Activated CD4-positive, alpha-beta T cell treated with anti-CD3 and anti-CD28 coated beads, Interleukin-2, amount 50 U/mL, for 4 hours (primary cell): ENCODE measurements at places on chromosomes 16 and 17.

DNA sequence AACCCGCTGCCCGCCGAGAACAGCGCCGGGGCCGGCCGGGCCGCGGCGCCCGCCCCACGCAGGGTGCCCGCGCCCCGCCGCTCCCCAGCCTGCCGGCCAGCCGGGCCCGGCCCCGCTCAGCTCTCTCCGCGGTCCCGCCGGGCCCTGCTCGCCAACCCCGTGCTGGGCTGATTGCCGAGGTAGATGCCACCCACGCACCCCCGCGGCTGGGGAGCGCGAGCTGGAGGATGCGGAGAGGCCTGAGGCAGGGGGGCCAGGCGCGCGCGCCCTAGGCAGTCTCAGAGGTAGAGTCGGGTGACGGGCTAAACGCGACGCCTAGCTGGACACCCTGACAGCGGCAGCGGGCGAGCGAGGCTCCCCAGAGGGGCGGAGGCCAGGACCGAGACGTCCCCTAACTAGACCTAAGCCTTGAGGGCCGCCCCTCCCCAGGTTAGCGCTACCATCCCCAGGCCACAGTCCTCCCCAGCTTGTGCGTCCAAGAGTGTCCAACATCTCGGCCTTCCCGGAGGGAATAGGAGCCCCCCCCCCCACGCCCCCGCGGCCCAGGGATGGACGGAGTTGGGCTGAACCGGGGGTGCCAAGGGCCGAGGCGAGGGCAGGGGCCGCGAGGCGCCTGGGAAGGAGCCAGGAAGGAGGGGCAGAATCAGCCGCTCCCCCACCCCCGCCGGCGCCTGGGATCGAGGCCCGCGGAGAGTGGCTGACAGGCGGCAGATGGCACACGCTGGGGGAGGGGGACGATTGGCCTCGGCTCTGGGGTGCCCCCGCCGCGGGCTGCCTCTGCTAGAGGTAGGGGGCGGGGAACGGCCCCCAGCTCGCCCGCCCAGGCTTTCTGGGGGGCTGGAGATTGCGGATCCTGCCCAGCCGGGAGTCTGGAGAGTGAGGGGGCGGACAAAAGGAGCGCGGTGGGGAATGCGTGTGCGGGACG, 2.5 kb upstream of the ZNF423 start:
- peak; percentile 41 for DNase-seq

DNA sequence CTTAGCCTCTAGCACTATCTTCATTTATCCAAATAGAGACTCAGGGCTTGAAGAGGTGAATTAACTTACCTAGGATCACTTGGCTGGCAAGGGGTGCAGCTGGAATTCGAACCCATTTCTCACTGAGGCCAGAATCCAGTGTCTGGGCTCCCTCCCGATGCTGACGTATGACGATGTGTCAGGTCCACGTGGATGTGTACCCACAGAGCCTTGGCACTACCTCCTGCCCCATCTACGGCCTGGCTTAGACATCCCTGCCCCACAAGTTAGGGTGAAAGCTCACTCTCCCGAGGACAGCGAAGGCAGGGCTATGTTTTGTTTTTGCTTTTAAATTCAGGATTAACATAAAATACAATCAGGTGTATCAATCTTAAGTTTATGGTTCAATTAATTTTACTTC, 332.3 kb downstream of the CPPED1 start:
- DNase-seq = no peak

DNA sequence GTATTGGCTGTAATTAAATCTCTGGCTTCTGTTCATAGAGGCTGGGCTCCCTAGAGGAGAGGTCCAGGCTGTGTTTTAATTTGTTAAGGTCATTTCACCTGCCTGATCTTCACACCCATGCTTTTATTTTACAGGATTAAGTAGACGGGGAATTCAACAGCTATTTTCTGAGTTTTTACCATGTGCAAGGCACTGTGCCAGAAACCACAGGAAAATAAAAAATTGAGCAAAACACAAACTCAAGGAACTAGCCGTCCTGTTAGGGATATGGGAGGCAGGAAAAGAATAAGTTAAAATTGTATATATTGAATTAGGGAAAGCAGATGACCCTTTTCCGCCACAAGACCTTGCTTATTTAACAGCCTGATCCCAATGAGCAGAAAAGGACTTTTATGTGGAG, 29.1 kb downstream of the HS3ST3A1 start:
- no peak for DNase-seq

DNA sequence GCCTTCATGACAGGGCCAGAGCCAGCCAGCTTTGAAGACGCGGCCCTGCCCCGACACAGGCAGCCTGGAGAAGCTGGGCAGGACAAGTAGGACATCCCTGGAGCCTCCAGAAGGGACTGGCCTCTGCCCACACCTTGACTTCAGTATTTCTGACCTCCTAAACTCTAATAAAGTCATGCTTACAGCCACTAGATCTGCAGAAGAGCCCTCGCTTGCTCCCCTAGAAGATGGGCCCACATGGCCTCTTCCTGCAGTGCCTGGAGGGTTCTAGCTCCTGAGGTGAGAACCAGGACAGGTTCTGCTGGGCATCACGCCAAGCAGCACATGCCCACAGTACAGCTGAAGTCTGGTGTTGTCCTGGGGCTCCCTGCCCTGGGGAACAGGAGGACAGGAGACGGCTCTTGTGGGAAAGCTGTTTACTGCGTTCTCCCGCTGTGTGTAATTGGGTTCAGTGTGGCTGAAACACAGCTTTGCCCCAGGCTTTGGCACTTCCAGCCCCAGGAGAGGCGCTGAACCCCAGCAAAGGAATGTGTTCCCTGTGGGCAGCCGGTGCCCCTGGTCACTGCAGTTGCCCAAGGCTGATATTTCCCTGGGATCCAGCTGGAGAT, 2.6 kb downstream of the APRT start:
- DNase-seq = no peak

DNA sequence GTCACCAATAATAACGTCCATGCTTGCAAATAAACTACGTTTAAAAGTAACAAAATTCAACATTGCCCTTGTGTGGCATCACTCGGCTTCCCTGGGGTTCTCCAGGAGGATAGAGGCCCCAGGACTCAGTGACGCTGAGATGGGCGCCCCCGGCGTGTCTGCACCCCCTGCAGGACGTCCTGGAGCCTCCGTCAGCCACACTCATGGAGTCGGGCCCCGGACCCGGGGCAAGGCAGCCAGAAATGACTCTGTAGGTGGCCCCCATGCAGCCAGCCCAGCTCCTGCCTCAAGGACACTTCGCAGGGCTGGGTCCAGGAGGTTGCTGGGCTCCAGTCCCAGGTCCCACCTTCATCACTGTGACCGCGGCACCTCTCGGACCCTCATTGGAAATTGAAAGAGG, 16.6 kb upstream of the ACSF3 start:
- DNase-seq = no peak

GRCh38 chr17:76121932-76122430, 18.4 kb upstream of the EXOC7 start:
- no peak for DNase-seq

DNA sequence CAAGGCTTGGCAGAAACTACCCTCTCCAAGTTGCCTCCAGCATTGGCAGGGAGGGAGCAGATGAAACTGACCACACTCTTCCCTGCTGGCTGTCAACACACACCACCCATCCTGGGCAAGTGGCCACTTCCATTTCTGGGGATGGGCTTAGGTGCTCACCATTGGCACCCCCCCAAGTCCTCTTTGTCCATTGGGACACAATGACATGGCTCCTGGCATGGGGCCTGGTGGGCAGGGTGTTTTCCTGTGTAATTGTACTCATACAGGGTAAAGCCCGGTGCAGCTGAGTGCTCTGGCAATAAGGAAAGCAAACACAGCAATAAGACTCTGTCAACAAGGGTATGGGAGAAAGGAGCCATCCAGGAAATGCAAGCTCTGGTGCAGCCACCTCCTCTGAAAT, 22.6 kb downstream of the SCNN1B start:
- DNase-seq = no peak

GRCh38 chr17:55664287-55664686, 58.4 kb downstream of the TMEM100 start:
- DNase-seq = no peak

- no peak for DNase-seq
Observed at GRCh38 chr17:16972346-16972745, 428 bp upstream of the TNFRSF13B start.

GRCh38 chr16:65776639-65777183, 589.8 kb upstream of the CDH5 start:
- DNase-seq = no peak

GRCh38 chr17:17054636-17055035, 12.4 kb downstream of the MPRIP start:
- no peak for DNase-seq

DNA sequence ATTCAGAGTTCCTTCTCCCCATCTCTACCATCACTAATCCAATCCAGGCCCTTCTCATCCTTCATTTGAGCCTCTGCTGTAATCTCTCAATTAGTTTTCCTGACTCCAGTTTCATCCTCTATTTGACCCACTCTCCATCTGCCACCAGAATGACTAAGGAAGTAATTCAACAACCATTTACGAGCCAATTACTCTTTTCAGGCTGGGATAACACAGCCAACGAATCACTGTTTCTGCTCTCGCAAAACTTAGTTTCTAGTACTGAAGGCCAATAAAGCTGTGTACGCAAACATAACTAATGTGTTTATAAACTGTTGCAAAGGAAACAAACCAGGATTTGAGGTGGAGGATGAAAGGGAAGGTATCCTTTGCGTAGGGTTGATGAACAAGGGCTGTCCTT, 53.7 kb downstream of the MAP2K6 start:
- no peak for DNase-seq

GRCh38 chr17:21252289-21252795, 868 bp downstream of the NATD1 start:
- no peak for DNase-seq

DNA sequence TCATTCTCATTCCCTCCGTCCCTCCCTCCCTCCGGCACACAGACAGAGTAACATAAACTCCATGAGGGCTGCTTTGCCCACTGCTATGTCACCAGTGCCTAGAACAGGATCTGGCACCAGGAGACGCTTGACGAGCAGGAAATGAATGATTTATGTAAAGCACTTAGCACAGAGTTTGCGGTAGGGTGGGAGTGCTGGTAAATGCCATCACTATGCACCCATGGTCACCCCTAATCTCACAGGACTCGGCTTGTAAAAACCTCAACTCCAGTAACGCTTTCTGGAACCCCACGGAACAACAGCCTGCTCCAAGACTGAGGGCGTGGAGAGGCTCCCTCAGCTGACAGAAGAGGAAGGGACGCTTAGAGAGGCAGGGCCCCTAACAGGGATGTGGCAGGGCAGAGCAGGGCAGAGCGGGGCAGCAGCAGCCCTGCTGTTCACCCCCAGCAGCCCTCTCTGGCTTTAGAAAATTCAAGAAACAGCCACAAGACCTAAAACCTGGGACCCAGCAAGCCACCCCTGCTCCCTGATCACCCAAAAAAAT, 156.9 kb downstream of the C16orf78 start:
- DNase-seq = no peak

DNA sequence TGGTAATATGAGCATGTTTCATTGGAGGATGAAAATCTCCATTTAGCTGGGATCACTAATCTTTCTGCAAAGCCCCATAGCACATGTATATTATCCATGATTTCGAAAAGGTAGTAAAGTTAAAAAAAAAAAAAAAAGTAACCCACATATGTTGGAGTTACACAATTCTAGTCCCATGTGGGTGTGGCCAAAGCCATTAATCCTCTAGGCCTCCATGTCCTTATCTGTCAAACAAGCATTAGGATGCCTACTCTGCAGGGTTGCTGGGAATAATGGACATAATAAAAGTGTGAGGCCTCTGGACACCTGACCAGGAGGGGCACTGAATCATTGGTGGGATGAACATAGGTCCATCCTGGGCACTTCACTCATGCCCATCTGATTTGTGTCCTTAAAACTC, 29.2 kb upstream of the VAT1L start:
- no peak for DNase-seq

- no peak for DNase-seq
Observed at GRCh38 chr16:76535-77272, 1.3 kb upstream of the MPG start.

- DNase-seq = no peak
Observed at GRCh38 chr17:30314474-30314873, 19.4 kb downstream of the TMIGD1 start.

- no peak for DNase-seq
Observed at GRCh38 chr16:87507351-87508069, 14.7 kb upstream of the ZCCHC14 start.

DNA sequence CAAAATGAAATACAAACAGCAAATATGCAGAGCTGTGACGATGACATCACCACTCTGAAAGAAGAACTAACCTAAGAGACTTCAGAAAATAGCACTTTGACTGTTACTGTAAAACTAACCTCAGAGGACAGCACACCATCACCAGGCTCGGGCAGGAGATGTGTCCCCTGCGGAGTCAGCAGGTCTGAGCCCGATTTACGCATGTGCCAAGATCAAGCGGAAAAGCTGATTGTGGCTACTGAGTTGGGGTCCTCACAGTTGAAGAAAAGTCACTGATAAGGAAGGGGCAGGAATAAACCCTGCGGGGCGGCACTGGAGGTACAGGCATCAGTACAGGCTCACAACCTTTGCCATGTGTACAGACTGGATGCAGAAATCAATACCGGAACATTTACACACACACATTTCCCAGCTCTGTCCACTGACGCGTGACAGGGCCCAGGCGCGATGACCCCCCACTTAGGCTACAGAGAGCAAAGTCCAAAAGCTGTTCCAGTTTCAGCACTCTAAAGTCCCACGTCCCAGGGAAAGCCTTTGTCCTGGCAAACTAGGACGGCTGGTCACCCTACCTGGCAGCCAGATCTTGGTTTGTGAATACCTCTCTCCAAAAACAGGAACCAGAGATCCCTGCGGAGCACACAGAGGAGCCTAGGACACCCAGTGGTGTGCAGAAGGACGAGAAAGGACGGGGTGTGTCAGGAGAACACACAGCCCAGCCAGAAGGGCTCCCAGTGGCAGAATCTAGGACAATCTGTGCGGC, 21.5 kb downstream of the TRAP1 start:
- DNase-seq = no peak

DNA sequence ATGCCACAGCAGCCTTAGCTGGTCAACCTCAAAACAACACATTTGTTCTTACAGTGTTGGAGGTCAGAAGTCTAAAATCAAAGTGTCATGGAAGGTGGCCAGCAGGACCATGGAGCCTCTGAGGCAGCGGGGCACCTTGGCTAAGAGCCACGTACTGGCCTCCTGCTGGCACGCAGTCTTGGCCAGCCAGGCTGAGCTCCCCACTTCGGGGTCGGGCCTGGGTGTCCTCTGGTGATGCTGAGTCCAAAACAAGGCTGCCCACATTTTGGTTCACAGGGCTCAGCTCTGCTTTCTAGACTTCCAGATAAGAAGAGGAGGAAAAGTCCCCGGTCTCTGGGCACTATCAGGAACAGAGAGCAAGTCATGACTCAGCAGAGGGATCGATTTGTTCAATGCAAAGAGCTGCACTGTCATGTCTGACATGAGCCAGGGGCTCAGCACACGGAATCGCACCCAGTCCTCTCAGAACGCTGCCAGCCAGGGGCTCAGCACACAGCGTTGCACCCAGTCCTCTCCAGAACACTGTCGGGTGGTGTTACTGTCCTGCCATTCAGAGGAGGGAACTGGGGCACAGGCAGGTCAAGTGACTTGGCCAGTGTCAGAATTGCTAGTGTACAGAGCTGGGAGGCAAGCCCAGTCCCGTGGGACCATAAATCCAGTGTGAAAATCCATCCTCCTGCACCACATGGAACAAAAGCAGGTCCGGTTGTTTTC, 2.5 kb downstream of the LGALS9 start:
- no peak for DNase-seq

- DNase-seq = no peak
Observed at GRCh38 chr17:1750628-1751027, 8.0 kb downstream of the SERPINF2 start.
